ENCODE measurements at places on chromosomes 7 and 10.

- no peak for DNase-seq
Measured at GRCh38 chr10:12109286-12109685, 20.2 kb upstream of the SEC61A2 start.

- no peak for DNase-seq
Measured at GRCh38 chr10:79930267-79930666, 18.6 kb downstream of the SFTPD start.

DNA sequence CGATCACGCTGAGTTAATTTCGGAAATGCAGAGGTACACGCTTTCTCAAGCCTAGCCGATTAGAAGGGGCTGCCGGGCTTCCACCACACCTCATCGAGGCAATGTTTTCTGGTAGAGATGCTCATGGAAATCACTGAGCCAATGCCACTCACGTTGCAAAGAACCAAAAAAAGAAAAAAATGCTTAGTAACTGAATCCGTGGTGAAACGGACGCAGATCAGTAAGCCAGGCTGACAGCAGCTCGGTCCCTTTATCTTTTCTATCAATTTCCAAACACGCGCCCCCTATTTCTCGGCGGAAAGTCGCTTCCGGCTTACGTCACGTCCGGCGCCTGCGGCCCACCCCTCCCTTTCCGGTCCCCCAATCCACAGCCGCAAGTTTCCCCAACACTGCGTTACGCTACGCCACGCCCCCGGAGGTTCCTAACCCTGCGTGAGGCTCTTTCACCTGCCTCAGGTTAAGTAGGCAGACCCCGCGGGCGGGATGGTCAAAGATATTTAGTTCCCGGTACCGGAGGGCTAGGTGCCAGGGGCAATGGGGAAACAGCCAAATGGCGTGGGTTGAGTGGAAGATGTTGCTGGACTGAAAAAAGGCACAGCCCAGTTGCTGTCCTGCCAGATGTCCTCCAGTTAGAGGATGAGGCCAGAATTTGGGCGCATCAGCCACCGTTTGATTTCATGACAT lies at the start of gene NSUN6:
Gene NSUN6, minus strand, starts transcription at position 264 of the 684 bp plus-strand sequence. CDS start 384 bp downstream, outside the sequence.
- peak; percentile 83 for DNase-seq

DNA sequence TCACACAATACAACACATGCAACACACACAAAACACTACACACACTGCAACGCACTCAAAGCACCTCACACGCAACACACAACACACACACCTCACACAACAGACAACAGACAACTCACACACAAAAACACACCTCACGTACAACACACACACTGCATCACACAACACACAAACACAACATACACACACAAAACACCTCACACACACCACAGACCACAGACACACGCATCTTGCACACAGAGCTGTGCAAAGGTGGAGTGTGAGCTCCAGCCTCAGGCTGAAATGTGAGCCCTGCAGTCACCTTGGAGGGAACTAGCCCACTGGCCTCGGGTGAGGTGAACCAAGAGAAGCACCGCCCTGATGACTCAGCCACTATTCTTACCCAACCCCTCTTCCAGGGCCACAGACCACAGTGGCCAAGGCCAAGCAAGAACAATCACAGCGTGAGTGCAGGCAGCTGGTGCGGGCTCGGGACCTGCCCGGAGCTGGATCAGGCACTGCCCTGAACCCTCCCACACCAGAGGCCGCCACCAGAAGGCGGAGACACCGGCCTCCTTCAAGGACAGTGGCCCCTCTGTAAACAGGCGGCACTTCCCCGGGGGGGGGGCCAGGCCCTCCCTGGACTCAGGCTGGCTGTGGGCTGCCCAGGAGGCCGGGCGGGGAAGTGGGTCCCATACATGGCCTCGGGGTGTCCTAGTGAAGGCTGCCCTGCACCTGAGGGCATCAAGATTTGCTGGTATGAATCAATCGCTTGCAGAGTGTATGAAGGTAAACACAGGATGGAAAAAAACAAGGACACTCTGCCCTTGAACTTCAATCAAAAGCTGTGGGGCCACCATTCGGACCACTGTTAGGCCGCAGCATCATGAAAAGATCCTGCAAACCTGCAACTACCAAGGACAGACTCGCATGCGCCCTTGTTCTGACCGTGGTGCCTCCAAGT lies 106.7 kb downstream of the TNS3 start:
- peak; percentile 23 for DNase-seq

DNA sequence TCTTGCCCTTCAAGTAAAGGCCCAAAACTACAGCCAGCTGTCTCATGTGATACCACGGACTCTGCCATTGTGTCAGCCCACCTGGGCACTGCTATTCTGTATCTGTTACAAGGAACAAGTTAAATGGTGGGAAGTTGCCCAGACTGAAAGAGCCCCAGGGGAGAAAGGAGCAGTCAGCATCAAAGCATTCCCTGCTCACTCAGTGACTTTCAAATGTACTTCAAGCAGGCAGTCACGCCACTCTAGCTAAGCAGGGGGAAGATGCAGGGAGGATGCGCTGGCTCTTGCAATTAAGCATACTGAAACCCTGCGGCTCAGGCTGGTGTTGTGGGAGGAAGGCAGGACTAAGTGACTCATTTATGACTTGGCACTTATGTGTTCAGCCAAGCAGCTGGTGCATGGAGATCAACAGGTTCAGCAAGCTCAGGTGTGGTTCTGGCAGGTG lies 1249.6 kb downstream of the TYW1 start:
- DNase-seq = no peak

- DNase-seq = no peak
Measured at GRCh38 chr7:8305625-8306388, 43.8 kb upstream of the ICA1 start.

- DNase-seq = no peak
Measured at GRCh38 chr7:929311-929711, 25.2 kb downstream of the ADAP1 start.

DNA sequence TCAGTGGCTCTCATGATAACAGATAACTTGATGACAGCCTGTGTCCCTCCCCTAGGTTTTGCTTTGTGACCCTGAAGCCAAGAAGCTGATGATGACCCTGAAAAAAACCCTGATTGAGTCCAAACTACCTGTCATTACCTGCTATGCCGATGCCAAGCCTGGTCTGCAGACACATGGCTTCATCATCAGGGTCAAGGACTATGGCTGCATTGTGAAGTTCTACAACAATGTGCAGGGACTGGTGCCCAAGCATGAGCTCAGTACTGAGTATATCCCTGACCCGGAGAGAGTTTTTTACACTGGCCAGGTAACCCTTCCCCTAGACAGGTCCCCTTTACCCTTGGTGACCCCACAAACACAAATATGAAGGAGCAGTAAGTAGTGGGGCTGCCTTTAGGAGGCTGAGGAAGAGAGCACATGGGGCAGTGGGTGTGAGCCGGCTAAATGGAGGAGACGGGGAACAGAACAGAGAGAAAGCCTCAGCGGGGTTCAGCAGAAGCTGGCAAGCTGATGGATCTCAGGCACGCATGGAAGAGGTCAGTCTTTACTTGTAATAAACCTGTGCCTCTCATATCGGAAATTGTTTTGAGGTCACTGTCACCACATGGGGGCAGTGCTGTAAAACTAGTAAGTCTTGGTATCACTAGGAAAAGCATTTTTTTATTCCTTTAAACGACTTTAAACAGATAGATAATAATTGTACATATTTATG lies 20.2 kb downstream of the PDCD11 start:
- peak; percentile 80 for DNase-seq

DNA sequence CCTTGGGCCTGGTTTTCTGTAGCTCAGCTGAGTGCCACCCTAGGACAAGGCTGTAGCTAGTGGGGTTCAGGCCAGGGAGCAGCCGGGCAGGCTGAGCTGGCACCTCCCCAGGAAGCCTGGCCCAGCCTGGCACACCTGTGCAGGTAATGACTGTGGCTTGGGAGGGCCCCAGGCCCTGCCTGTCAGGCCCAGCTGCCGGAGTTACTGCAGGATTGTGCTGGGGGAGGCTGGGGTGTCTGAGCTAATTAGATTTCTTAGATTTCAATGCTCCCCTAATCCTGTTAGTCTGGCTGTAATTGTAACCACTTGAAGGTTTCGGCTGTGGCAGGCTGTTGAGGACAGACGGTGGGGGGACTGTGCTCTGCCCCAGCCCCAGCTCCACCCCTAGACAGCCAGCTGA lies 6.0 kb downstream of the ZMIZ1 start:
- no peak for DNase-seq

DNA sequence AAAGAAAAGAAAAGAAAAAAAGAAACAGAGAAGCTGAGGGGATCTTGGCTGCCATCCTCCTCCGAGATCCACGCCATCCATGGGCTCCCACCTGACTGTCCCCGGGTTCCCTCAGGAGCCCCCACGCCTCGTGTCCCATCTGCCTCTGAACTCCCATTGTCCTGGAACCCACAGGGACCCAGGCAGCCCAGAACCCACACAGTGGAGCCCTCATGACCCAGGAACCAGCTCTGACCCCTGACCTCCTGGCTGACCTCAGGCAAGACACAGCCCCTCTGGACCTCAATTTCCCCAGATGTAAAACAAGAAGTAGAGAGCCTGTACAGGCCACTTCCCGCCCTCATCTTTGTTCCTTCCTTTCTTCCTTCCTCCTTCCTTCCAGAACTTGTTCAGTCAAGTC lies 40.4 kb downstream of the RASGEF1A start:
- no peak for DNase-seq

DNA sequence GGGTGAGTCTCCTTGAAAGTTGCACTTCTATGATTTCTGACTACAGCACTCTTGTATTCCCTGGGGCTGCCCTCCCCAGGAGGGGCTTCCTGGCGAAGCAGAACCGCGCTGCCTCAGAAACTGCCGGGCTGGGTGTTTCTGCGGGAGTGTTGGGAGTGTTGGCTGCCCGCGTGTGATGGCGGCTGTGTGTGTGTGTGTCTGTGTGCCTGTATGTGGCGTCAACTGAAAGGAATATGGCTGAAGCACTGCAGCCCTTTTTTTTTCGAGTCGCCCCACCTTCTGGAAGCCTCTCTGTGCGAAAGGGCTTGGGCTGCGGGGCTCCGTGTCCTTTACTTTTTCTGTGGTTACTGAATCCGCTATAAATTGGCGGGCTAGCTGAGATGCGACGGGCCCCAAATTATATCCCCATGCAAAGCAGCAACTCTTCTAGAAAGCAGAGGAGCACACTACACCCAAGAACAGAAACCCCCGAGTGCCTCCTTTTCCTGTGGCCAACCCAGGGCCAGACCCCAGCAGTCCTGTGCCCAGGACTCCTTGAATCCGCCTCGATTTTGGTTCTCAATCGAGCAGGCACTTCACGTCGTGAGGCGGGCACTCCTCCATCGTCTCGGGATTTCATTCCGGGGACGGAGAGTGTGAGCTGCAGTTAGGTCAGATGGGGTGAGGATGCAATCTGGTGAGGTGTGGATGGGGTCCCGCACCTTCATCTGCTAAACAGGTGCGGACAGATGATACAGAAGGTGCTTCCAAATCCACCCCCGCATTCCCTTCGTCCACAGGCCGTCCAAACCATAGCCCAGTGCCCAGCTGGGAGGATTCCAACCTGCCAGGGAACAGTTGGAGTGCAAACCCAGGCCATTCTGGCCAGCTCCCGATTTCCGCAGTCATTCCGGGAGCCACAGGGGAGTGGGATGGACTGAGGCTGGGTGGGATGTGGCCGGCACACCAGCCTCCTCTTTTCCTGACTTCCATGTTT lies 22.5 kb upstream of the ZNF273 start:
- no peak for DNase-seq

DNA sequence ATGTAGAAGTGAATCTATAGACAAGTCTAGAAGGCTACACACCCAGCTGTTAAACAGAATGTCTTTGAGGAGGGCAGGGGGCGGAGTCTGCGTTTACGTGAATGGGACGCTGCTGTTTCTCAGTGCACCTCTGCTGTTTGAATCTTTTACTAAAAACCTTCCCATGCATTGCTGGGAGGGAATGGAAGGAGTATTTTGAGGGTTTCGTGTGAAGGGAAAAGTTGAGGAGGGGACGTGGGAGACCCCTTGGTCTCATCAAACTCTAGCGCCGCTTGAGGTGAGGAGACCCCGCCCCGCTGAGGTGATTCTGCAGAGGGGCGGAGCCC lies 492 bp upstream of the VCL start:
- no peak for DNase-seq

GRCh38 chr10:29622382-29622922 lies 12.3 kb downstream of the SVIL start:
- no peak for DNase-seq

DNA sequence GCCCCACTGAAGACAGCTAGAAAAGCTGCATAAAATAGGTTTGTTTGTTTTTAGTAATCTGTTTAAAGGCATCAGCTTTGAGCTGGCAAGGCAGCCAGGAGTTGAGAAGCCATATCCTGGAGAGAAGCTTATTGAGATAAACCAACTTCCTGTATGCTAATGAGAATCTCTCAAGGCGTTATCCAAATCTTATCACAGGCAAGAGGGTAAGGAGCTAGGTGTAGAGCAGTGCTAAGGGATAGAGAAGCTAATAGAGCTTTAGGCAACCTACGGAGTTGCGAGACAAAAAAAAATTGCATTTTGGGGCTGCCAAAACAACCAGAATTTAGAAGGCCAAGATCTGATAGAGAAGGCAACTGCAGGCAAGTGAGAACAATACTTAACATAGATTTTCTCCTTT lies 641.6 kb downstream of the SH2D4B start:
- no peak for DNase-seq
